ENCODE measurements at places on chromosomes 13 and 19.
A peak's percentile ranks its signal among the peaks of the same experiment; 100 is the strongest.

- no peak for DNase-seq
These were observed 17.2 kb downstream of the GNG7 start for GRCh38 chr19:2685204-2685704.

GRCh38 chr19:2624537-2625091 is 77.9 kb downstream of the GNG7 start:
- no peak for DNase-seq

DNA sequence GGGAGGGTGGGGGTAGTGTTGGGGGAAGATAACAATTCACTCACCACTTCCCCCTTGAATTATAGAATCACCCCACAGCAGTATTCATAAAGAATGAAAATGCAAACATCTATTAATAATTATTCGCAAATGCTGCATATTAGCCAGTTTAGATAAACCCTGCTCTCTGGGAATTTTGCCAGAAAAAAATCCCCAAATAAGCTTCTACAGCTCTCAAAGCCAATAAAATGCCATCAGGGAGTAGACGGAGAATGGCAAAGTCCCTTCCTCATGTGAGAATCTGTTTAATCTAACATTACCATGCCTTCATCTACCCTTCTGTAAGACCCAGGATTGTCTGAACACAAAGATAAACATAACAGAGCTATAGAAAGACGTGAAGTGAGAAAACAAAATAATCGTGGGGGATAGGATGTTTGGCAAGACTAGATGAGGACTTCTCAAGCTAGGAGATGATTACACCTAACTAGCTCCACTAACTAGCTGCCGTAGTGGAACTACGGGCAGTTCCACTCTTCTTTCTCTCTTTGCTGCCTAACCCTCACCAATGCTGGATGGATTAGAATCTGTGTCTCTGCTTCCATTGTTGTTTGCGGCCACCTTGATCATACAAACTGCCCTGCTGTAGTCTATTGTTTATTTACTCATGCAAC is 32.4 kb upstream of the CACNA1A start:
- DNase-seq, result no peak

- DNase-seq, result no peak
These were observed 9.0 kb downstream of the PPP1R14A start for GRCh38 chr19:38247126-38247525.

- no peak for DNase-seq
These were observed 34.1 kb downstream of the SMAD9 start for GRCh38 chr13:36885901-36886300.

DNA sequence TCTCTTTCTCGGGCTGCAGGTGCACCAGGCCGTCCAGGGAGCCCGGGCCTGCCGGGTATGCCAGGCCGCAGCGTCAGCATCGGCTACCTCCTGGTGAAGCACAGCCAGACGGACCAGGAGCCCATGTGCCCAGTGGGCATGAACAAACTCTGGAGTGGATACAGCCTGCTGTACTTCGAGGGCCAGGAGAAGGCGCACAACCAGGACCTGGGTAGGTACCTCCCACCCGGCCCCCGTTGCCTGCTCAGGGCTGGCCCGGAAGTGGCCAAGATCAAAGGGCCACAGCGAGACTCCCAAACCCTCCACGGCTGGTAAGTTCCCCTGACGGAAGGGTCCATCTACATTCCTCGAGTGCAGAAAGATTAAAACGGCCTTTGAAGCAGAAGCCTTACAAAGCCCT is 55.1 kb downstream of the RAB20 start:
- DNase-seq, result no peak

- DNase-seq, result no peak
These were observed 5.1 kb upstream of the SIGLEC7 start for GRCh38 chr19:51136851-51137551.

- DNase-seq, result no peak
These were observed 1.3 kb downstream of the ZNF175 start for GRCh38 chr19:51572410-51572809.

DNA sequence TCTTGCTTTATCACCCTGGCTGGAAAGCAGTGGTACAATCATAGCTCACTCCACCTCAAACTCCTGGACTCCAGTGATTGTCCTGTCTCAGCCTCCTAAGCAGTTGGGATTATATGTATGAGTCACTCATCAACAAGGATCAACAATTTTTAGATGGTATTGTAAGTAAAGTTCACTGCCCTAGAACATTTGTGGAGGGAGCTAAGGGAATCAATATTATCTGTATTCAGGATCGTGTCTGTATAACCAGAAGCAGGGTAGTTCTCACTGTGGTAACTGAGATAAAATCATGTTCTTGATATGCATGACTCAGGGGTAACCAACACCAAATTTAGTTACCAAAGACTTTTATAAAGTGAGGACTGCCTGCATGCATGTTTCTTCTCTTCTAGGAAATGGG is 27.0 kb downstream of the ZMYM5 start:
- DNase-seq, result no peak

GRCh38 chr13:94233401-94233800 is 246.1 kb downstream of the DCT start:
- DNase-seq, result no peak

- no peak for DNase-seq
These were observed 193.9 kb downstream of the RBM26 start for GRCh38 chr13:79212064-79212619.

GRCh38 chr19:39946532-39946931 is 12.1 kb upstream of the FCGBP start:
- DNase-seq, result no peak

DNA sequence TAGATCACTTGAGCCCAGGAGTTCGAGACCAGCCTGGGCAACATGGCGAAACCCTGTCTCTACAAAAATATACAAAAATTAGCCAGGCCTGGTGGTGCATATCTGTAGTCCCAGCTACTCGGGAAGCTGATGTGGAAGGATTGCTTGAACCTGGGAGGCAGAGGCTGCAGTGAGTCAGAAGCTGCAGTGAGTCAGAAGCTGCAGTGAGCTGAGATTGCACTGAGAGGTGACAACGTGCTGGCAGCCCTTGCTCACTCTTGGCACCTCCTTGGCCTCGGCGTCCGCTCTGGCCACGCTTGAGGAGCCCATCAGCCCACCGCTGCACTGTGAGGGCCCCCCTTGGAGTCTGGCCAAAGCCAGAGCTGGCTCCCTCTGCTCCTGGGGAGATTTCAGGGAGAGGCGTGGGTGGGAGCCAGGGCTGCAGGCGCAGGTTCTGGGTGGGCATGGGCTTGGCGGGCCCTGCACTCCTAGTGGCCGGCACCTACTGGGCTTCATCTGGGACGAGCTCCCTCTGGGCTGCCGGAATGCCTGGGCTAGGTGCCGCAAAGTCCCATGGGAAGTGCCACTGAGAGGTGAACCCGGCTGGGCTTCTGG is 39.5 kb upstream of the RPL21 start:
- no peak for DNase-seq

DNA sequence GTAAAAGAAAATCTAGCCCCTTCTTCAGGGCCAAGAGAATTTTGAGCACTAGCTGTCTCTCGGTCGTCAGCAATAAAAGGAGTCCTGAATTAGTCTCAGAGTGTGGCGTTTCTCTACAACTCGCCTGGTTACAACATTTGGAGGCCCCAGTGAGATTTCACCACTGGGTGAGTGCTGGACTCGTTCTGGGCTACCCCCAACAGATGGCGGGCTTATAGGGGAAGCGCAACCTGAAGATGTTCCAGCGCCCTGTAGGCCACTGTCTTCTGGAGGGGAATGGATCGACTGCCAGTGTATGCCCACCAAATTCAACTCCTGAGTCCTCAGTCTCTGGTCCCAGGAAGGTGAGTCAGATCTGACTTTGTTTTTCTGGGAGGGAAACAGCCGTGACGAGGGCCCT is 11.7 kb upstream of the ZNF181 start:
- no peak for DNase-seq

GRCh38 chr13:52827839-52828238 is 20.6 kb downstream of the PCDH8 start:
- no peak for DNase-seq

GRCh38 chr13:40692946-40693345 is 26.5 kb upstream of the FOXO1 start:
- DNase-seq, result no peak

DNA sequence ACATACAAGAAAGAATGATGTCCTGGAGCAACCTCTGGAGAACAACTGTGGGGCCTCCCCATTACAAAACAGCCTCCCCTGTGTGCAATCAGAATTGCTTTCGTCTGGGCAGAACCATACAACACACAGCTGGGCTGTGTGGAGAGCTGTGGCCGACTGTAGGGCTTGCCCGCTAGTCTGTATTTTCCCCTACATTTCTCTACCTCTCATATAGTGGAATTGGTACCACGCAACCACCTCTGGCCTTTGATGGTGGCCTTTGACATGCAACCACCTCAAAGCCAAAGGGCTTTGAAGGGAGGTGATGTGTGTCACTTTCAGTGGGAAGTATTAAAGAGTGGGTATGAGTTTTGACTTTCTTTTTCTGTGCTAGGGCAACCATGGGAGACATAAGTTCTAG is 34.0 kb downstream of the GARRE1 start:
- no peak for DNase-seq

- no peak for DNase-seq
These were observed 190.3 kb downstream of the STK24 start for GRCh38 chr13:98386637-98387036.

GRCh38 chr19:45913874-45914830 is at the start of gene NANOS2:
Gene NANOS2 (minus strand): TSS chr19:45914778. CDS start chr19:45914693, 85 bp downstream.
- DNase-seq, result peak; percentile 68

DNA sequence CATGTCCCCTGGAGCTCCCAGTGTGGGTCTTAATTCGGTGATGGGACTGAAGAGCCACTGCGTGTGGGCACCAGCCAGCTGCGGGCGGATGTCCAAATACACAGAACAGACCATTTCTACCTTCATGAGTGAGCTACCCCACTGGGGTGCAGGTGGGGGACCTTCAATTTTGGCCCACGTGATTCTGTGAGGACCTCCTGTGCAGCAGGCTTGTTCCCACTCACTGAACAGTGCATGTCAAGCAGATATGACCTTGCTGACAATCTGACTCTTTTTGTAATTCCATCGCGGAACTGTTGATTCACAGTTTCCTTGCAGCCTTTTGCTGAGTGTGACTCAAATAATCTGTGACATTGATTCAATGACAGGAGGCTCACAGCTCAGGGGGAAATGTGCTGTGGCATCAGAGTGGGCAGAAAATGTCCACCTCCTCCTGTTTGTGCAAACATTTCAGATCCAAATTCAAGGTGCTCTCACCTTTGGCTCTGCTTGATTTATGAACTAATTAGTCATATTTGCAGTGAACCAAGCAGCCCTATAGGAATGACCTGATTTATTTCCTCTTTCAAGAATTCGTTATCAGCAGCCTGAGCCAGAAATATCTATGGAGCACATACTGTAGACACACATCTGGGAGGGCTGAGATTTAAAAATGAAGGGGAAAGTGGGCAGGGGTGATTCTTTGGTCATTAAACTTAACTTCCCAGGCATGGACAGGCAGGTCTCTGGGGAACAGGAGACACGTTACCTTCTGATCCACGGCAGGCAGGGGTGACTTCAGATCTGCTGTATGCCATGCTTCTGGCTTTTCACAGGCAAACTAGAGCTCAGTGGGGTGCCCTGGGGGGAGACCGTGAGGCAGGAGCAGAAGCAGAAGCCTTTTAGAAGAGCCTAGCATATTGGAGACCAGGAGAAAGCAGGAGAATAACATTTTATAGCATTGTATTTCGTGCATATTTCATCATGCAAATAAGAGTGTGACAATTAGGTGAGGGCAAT is 170.0 kb upstream of the KL start:
- DNase-seq, result no peak

DNA sequence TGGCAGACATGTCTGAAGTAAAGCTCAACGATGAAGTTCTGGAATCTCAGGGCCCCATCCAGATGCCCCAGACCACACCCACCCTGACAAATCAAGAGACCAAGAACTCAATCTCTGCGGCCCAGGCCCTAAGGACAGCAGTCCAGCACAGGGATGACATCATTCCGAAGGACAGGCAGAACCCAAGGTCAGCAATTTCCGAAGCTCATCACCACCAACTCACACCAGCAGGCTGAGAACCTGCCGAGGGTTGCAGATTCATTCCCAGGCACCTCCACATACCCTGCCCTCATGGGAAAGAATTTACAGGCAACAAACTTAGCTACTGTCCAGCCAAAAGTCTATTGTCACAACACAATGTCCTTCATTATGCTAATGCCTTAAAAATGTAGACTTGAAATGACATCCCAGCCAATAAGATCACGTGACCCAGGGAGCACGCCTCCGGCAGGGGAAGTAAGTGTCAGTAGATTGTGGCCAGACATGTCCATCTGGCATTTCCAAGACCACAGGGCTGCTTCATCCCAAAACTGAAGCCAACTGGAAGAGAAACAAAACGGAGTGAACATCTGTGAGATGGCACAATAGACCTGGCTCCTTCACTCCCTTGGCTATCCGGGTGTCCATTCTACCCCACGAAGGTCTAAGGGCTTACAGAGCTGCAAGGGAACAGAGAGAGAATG is 98.8 kb downstream of the CRYL1 start:
- no peak for DNase-seq

All from endothelial cell (in vitro differentiated cells).